ENCODE measurements at places on chromosomes 2 and 18. TPM values are rescaled to one million over a fixed set of nuclear protein-coding genes. Genes with fewer than 3 reads are reported as not detected.

DNA sequence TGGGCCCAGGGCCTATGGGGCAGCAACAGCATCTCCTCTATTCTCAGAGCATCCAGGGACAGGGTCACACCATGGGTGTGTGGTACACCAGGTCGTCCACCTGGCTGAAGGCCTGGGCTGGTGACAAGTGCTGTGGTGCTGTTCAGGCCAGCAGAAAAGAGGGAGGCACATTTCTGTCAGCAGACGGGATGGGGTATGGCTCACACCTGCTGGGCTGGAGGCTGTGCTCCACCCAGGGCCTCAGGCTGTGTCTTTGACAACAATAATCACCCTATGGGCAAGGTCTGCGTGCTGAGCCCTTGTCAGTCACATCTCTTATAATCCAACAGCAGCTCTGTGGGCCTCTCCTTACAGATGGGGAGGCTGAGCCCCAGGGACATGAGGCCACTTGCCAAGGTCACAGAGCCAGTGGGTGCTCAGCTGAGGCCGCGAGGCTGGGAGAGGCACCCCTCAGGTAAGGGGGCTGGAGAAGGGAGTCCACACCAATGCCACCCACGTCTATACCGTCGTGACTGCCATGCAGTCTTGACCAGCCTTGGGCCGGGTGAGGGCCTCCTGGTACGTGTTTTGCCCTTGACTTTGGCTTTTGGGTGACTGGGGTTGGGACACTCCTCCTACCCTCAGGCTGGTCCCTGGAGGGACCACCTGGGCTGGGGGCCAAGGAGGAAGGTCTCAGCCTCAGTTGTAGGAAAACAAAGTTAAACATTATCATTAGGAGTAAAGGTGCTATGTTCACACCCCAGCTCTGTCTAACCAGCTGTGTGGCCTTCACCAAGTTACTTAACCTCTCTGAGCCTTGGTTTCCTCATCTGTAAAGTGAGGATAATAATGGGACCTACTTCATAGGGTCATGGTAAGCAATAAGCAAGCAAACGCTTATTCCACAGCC is 5.6 kb upstream of the HS6ST1 start:
- no peaks in the 10 kb centered on the region for H3K36me3 ChIP-seq
- H3K27me3 ChIP-seq, result no peaks in the 10 kb centered on the region
- no peak for DNase-seq
- no peaks in the 10 kb centered on the region for H3K4me1 ChIP-seq

- H3K27ac ChIP-seq, result no peak overlapping the region
Observed at GRCh38 chr2:219784178-219784577, 156.7 kb downstream of the SLC4A3 start.

- H3K36me3 ChIP-seq, result no peaks in the 10 kb centered on the region
- H3K27ac ChIP-seq, result no peak overlapping the region
- peak overlapping the region; percentile 66 for H3K4me3 ChIP-seq
- no peak for DNase-seq
- no peaks in the 10 kb centered on the region for H3K4me1 ChIP-seq
Observed at GRCh38 chr2:127423478-127423843, 5.2 kb downstream of the PROC start.

Gene AKAIN1
- not detected for total RNA-seq

Measured in GM23248 (cell line).